Dermis blood vessel endothelial cell (primary cell): ENCODE measurements at places on chromosomes 7 and 10. TPM values are rescaled to one million over a fixed set of nuclear protein-coding genes. Genes with fewer than 3 reads are reported as not detected.

The UPK3B gene
- total RNA-seq = under 0.01 TPM in 1 of 2 replicates, not detected in the other

The GNAI1 gene
- total RNA-seq = 28.8 and 36.2 TPM in 2 replicates

The MYL7 gene
- not detected in 2 replicates for total RNA-seq

DNA sequence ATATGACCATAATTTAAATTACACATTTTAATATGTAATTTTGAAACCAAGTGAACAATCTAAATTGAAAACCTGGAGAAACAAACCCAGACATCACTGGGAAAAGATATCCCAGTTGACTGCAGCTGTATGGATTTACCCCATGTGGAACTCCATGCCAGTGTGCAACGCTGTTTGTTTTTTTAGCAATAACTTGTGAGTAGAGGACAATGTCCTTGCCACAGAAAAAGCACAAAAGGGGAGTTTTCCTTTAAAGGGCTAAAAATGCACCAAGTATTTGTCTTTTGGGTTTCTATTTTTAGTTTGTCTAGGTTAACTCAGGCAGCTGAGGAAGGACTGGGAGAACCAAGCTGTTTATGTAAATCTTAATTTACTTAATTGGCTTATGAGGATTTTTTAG lies 15.1 kb upstream of the COL17A1 start:
- DNase-seq = no peak

DNA sequence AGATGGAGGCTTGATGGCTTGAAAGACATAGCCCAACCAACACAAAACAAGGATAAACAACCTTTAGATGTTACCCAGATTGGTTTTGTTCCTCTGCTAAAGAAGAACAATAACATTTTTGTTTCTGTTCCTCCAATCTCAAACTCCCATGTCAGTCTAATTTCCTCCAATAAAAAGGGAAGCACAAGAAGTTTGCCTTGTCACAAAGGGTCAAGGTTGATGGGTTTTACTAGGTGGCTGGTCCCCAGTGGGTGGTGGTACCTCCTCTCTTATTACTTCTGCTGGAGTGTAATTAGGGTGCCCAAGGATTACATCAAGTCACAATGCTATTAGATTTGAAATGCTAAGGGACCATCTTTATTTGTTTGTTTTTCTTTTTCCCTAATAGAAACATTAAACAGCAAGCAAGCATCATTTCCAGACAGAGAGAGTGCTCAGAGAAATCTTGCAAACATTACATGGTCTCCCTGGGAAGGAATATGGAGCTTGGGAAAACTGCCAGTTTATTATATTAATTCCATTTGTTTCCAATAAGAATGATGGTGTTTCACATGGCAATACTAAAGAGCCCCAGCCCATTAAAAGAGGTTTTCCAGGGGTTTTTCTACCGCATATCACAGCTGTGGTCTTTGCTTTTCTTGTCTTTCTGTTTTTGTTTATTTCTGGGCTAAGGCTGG lies 78.3 kb upstream of the AOAH start:
- DNase-seq = no peak

DNA sequence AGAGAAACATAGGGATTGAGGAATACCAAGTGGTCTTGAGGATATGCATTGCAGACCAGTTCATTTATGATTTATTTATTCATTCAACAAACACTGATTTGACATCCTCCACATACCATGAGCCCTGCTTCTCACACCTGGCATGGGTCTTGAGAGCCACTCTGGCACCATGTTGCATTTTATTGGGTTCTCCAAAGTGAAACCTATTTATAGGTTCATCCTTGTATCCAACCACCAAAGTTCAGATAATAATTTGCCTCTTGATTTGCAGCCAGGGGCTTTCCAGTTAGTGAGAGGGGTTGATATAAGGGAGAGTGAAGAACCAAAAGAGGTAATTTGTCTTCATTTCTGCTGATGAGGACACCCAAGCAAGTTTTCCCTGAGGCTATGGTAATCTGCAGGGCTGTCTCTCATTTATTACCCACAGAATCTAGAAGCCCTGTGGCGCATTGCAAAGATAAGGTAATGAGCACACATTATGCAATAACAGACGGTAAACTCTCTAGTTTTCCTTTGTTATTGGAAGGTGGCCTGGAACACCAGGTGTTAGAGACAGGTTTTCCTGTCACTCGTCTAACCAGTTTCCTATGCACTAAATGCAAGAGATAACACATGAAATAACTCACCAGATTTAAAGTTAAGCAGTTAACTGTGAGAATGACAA lies 28.8 kb upstream of the ICA1 start:
- no peak for DNase-seq
